ENCODE measurements at places on chromosomes 2 and 18.

DNA sequence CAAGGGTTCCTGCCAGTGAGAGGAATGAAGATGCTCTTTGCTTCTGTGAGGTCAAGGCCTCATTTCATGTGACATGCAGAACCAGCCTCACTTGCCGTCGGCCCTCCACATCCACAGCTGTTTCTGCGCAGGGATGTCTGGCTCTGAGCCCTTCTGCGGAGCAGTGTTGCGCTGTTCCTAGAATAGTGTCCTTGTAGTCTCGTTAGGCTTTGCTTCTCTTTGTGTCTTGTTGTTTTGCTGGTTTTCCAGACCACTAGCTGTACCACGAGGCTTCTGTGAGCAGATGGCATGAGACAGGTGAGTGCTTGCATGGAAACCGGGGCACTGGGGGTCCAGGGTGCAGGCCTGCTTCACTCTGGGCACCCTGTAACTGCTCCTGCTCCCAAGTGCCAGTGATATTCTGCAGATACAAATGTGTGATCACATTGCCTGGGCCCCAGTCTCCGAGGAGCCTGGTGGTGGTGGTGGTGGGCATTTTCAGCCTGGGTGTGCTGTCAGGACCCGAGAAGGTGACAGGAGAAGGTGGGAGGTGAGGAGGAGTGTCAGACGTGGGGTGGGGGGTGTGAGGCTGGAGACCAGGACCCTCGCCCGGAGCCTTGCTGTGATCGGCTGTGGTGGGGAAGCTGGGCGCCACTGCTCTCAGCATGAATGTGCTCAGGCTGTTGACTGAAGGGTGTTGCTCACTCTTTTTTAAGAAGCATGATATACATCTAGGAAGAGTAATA, 34.3 kb downstream of the LDLRAD4 start:
- DNase-seq = no peak

DNA sequence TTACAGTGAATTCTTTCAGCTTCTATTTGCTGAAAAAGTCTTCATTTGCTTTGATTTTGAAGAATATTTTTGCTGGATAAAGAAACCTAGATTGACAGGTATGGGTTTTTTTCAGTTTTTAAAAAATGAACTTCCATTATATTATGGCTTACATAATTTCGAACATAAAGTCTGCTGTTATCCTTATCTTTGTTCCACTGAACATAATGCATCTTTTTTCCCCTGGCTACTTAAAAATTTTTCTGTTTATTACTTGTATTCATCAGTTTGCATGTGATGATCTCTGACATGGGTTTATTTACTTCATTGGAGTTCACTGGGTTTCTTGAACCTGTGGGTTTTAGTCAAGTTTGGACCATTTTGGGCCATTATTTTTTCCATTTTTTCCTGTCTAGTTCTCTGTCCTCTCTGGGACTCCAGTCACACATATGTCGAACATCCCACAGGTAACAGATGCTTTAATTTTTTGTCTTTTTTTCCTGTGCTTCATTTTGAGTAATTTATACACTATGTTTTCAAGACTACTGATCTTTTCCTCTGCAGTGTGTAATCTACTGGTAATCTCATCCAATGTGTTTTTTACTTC, 33.1 kb downstream of the SEC11C start:
- DNase-seq = no peak

DNA sequence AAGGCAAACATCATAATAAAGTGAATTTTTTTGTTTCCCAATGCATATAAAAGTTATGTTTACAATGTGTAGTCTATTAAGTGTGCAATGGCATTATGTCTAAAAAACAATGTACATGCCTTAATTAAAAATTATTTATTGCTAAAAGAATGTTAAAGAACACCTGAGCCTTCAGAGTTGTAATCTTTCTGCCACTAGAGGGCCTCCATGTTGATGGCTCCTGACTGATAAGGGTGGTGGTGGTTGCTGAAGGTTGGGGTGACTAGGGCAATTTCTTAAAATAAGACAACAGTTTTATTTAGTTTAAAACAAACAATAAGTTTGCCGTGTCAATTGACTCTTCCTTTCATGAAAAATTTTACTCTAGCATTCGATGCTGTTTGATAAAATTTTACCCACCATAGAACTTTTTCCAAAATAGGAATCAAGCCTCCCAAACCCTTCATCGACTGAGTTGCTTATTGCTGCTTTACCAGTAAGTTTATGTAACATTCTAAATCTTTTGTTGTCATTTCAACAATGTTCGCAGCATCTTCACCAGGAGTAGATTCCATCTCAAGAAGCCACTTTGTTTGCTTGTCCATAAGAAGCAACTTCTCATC, 32.3 kb downstream of the MAP3K2 start:
- DNase-seq = no peak

DNA sequence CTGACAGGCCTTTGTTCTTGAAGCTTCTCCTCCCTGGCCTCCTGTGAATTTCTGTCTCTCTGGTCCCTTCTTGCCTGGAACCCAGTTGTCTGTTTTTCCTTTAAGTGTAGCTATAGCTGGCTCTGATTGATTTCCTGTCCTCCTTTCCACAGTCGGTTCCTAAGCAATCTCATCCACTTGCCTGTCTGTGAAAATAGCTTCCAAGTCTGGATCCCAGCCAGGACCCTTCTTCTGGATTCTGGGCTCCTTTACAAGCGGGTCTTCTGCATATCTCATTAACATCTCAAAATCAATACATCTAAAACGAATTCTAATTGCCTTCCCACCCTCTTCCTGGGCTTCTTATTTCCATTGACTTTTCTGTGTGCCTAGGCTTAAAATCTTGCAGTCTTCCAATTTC, 124.9 kb downstream of the DAW1 start:
- DNase-seq = no peak

GRCh38 chr18:57533006-57533867, 53.3 kb downstream of the FECH start:
- no peak for DNase-seq

DNA sequence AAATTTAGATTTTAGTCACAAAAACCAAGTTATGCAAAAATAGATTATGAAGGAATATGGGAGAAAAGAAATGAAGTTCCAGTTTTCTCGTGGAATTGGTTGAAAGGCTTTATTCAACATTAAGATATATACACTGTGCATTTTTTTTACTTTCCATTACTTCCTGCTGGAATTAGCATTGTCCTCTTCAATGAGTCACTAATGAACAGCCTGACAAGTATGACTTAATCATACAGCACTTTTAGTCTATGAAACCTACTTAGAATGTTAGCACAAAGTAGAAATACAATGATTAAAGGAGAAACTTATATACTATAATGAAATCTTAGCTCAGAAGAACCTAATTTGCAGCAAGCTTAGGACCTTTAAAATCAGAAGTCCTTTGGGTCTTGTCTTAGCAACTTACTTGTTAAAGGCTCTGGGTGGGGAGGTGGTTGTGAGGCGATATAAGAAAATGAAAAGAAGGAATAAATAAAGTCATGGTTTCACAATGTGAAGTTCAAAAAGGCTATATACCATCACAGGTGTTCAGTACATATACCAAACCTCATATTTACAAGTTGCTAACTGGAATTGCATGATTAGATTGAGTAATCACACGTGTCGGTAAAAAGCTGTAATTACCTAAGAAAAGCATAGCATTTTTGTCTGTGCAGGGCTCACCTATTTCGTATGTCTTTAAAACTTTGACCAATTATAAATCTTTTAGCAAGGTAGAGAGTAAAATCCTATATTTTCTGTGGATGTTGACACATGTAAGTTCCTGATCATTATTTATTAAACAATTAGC, 236.8 kb downstream of the CAMKMT start:
- no peak for DNase-seq

DNA sequence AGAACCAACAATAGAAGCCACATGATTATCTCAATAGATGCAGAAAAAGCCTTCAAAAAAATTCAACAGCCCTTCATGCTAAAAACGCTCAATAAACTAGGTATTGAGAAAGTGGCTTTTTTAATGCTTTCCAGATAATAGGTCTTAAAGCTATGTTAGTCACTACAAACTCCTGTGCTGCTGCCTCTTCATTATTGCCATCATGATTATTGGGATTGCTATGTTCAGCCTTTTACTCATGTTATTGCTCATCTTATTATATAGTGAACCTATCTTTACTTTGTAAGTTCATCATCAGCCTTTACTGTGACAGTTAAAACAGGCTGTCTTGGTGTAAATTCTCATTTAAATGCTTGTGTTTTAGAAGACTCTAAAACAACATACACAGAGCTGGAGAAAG, 1557.2 kb upstream of the ZEB2 start:
- no peak for DNase-seq

DNA sequence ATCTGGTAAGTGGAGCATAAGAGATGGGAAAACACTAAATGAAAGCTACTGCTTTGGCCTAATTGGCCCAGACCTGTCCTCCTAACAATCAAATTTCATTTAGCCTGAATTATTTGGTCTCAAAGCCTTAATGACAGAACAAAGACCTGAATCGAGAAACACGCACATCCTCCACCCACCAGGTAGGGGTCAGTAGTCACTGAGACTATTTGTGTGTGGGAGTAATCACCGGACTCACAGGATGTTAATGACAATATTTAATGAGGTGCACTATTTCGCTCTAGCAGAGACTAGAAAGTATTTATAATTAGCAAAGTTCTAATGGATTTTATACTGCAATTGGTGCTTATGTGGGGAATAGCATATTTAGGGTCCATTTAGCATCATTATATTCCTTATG, 68.1 kb downstream of the RBM43 start:
- no peak for DNase-seq

- no peak for DNase-seq
These were observed 32.8 kb downstream of the LPIN2 start for GRCh38 chr18:2979871-2980790.

DNA sequence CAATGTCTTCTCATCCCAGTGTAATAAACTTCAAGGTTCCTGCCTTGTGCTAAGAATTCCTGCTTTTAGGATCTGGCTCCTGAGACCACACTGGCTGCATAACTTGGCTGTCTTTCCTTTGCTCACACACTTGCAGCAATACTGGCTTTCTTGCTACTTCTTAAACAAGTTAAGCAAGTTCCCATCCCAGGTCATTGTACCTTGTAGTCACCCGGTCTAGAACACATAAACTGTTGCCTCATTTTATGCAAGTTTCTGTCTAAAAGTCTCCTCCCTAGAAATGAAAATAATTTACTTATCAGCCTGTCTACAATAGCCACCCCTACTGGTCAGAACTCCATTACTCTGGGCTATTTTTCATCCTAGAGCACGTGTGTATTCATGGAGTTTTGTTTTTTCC, 887.9 kb upstream of the FAM98A start:
- DNase-seq = no peak

GRCh38 chr2:102005989-102006885, 14.5 kb downstream of the IL1R2 start:
- no peak for DNase-seq

GRCh38 chr2:2843969-2844548, 513.0 kb upstream of the MYT1L start:
- no peak for DNase-seq

GRCh38 chr2:224532931-224533330, 52.2 kb downstream of the CUL3 start:
- DNase-seq = no peak

- DNase-seq = no peak
These were observed 125.1 kb upstream of the MGAT5 start for GRCh38 chr2:134128746-134129145.

- DNase-seq = no peak
These were observed 293 bp upstream of the D2HGDH start for GRCh38 chr2:241734208-241734466.

GRCh38 chr2:216665242-216665641, 30.1 kb downstream of the IGFBP5 start:
- no peak for DNase-seq

GRCh38 chr18:8657873-8658470, 47.4 kb upstream of the MTCL1 start:
- peak; percentile 19 for DNase-seq

- DNase-seq = no peak
These were observed 1.9 kb downstream of the PRSS56 start for GRCh38 chr2:232521959-232522622.

- DNase-seq = no peak
These were observed 56.8 kb downstream of the HK2 start for GRCh38 chr2:74890711-74891110.

DNA sequence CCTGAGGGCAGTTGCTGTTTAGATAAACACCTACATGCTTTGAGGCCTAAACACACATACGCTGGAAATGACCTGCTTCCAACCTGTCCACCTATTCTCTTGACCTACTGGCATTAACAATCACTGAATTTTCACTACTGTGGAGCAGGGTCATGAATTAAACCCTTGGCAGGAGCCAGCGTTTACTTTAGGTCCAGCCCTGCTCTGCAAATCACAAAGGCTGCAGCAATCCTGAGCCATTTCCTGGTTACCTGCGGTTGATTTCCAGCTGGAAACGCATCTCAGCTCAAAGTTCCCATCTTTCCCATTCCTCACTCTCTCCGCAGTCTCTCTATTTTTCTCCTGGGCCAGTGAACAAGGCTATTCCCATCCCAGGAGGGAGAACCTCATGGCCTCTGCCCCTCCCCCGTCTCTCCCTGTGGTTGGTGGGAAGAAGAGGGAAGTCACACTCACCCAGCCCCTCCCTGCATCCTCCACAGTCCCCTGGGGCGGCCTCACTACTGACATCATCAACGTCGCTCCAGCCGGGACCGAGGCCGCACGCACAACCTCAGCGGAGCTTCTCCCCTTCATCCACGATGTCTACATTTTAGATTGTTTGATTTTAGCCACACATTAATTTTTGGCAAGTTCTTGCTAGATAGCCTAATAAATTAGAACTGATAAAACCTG, 84.5 kb upstream of the SNTG2 start:
- no peak for DNase-seq

Measured in astrocyte of the cerebellum (primary cell).